Stimulated activated memory B cell treated with anti-CD40 and anti-IgM and Interleukin-4, amounts not matched to agents 10 μg/mL and 1 μg/mL and 100 μg/mL, for 72 hours (primary cell): ENCODE measurements at places on chromosomes 1 and 21.

DNA sequence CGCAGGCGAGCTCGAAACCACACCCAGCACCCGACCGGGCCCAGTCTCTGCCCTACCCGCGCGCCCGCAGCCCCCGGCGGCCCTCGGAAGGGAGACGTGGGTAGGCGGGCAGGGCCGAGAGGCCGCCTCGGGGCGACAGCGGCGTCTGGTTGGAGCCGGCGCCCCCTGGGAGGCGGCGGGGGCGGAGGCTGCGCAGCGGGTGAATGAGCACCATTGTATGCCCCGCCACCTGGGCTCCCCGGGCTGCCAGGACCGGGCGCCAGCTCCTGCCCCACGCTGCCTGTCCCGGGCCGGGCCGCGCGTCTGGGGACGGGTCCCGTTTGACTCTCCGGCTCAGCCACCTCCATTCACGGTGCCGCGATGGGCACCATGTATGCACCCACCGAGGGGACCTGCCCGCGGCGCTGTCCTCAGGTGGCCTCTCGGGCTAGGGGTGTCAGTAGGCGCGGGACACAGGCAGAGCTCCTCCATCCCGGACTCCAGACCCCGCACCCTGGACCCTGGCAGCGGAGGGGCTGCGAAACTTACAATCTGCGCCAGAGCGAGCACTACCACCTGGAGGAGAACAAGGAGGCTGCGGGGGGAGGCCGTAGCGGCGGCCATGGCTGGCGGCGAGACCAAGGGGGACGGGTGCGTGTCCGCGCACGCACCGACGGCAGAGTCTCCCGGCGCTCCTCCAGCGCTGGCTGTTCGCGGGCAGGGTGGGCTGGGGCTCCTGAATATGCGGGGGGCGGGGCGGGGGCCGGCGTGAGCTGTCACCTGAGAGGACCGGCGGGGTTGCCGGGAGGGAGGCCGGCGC is at the start of gene COL9A2:
COL9A2 (minus strand) TSS at position 692 of the 799 bp plus-strand sequence; CDS start at position 603, 89 bp downstream.
- ATAC-seq, result peak; percentile 81

DNA sequence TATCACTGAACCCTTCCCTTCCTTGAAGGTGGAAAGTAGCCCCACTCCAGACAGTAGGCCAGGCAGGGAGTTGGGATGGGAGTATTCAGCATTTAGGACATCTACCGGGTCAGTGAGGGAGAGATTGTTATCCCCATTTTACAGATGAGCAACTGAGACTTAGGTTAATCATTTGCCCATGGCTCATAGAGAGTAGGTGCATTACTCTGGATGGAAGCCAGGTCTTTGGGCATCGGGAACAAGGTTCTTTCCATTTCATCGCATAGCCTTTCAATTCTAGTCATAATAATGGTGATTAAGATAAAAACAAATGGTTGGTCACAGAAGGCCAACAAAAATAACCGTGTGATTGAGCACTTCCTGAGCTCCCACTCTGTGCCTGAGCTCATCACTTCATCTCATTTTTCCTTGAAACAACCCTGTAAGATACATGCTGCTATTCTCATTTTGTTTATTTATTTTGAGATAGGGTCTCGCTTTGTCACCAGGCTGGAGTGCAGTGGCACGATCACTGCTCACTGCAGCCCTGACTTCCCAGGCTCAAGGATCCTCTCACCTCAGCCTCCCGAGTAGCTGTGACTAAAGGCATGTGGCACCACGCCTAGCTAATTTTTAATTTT is 64.8 kb downstream of the NAV1 start:
- ATAC-seq, result no peak

- peak; percentile 70 for ATAC-seq
Measured at GRCh38 chr1:157156058-157156541, 17.9 kb upstream of the ETV3 start.

DNA sequence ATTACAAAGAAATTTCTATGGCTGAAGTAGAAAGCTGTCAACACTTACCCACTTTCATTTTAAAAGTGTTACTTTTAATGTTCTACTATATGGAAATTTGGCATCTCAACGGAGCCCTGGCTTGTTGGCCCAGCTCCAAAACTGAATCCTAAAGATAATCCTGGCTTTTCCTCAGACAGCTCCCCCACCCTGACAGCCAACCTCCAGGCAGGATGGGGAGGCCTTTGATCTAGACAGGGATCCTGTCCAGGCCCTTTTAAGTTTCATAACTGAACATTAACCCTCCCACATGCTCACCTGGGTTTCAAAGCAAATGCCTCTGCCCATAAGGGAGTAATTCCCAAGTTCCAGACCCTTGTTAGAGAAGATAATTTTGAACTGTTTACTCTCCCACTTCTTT is 99.3 kb upstream of the RALGPS2 start:
- ATAC-seq, result no peak

GRCh38 chr1:219215477-219215876 is 41.8 kb downstream of the LYPLAL1 start:
- ATAC-seq, result no peak

DNA sequence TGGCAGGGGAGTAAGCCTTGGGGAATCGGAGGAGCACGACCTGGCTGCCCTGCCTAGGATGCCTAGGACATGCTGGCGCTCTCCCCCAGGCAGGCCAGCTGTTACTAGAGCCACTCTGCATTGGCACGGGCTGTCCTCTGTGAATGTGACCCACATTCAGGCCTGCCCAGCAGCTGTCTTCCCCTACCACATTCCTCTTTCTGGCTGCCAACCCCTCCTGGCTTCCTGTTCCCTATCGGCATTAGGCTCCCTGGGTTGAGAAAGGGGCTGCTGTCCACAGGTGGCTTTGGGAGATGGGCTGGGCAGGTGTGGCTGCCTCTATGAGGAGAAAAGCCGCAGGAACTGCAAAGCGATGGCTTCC is 2.3 kb upstream of the NFASC start:
- no peak for ATAC-seq

GRCh38 chr21:36630485-36631206 is 68.3 kb upstream of the SIM2 start:
- ATAC-seq, result no peak

DNA sequence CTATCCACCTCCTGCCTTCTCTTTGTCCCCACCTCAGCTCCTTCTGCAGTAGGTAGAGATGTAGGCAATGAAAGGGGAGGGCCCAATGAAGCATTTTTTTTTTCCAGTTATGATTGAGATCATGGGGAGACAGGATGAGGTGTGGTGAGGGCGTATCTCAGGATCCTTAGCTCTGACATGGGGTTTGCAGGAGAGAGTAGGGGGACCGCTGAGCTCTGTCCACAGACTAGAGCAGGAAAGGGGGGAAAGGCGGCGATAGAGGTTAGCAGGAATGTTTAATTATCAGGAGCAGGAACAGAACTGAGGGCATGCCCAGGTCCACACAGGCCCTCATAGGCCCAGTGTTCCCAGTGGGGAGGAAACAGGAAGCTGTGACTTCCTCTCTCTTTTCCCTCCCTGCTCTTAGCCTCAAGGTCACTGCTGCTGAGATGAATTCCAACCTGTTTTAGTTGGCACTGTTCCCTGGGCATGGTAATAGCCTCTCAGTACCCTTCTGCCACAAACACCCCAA is 901 bp upstream of the RXFP4 start:
- ATAC-seq, result no peak

DNA sequence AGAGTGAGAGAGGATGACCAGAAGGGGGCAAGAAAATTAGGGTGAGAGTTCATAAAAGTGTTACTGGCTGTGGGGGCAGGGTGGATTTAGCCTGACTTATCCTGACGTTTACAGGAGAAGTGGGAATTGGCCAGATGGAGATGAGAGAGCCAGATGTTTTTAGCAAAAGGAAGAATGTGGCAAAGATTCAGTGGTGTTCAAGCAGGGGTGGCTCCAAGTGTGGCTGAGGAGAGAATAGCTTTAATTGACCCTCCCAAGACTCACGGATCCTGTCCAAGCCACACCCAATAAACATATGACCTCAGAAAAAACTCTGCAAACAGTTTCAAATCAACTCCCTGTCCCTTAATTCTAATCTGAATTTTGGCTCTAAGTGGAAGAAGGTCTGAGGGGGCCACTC is 35.2 kb upstream of the EDEM3 start:
- ATAC-seq, result no peak

DNA sequence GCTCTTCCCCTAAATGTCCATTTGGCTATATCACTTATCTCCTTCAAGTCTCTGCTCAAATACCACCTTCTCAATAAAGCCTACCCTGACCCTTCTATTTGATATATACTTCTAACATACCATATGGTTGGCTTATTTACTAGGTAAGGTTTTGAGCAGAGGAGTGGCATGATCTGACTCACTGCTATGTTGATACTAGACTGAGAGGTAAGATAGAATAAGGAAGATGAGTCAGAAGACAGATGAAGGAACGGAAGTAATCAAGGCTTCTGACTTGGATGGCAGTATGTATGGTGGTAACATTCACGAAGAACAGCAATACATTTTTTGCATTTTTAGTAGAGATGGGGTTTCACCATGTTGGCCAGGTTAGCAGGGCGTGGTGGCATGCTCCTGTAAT is 4.8 kb upstream of the HRNR start:
- no peak for ATAC-seq

GRCh38 chr1:41844255-41844654 is 74.5 kb downstream of the HIVEP3 start:
- no peak for ATAC-seq

DNA sequence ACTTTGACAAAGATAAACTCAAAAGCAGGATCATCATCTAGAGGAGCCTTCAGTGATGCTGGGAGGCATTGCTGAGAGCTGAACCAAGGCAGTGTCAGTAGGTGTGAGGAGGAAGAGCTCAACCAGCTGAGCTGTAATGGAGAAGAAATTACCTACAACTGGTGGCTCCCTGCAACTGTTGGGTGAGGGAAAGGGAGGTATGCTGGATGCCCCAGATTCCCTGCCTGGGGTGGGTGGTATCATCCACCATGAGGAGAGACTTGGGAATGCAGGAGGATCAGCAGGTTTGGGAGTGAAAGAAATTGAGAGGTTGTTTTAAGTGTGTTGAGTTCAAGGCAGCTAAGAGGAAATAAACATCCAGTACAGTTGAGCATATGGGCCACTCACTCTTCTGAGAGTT is 199.8 kb downstream of the DNM3 start:
- no peak for ATAC-seq

GRCh38 chr1:153577138-153577537 is 11.5 kb upstream of the S100A2 start:
- ATAC-seq, result no peak

DNA sequence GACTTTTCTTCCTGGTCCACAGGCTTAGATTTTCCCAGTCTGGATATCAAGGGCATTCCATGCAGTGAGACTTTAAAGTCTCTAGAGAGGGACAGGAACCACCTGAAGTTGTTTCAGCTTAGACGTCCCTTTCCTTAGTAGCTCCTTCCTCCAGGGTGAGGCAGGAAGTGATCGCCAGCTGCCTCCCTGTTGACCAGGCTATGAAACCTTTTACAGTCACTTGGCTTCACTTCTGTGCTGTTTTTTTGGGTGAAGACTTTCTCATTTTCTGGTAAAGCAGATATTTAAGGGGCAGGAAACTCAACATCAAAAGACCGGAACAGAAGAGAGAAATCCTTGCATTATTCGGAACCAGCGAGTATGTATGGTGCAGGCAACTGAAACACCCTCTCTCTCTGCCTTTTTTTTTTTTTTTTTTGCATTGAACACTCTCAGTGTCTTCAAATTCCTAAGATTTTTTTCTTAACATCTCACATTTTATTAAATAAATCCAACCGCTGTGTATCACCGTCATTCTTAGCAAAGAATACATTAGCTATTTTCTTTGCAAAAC is 234.6 kb upstream of the IRF2BP2 start:
- no peak for ATAC-seq

DNA sequence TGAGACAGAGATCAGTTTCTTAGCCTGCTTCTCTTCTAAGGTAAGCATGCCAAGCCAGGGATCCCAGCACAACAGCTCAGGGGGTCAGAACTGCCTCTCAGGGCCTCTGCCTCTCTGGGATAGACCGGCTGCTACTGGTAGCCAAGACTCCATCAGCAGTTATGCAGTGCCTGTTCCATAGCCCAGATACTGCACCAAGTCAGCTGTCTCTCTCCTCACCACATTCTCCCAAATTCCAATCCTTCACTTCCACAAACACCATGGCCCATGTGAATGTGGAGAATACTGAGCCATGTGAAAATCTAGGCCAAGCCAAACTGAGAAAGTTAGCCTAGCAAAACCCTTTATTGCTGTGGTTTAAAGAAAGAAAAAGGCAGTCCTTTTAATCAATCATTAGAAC is 37.5 kb downstream of the CDC42BPA start:
- no peak for ATAC-seq
